ENCODE measurements at places on chromosomes 1 and 21.

GRCh38 chr1:207503950-207504349 lies 8.0 kb downstream of the CR1 start:
- no peak for DNase-seq

DNA sequence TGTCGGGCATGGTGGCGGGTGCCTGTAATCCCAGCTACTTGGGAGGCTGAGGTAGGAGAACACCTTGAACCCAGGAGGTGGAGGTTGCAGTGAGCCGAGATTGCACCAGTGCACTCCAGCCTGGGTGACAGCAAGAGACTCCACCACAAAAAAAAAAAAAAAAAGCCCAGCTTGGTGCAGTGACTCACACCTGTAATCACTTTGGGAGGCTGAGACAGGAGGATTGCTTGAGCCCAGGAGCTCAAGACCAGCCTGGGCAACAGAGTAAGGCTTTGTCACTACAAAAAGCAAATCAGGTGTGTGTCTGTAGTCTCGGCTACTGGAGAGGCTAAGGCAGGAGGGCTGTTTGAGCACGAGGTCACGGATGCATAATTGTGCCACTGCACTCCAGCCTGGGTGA lies 5.0 kb upstream of the H6PD start:
- DNase-seq = no peak

DNA sequence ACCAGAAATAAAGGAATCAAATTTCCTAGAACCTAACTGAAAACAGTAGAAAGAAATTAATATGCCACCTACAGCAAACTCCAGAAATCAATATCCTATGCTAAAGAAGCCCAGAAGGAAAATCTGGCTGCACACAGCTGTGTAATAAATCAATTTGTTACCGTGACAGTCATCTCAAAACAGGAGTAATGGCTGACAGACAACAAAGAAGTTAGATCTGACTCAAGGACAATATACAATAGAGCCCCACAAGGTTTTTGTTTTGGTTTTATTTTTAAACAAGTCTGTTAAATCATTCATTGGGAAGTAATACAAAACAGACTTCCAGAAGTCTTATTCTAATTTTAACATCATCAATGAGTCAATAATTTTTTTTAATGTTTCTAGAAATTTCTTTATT lies 168.4 kb downstream of the RERE start:
- no peak for DNase-seq

DNA sequence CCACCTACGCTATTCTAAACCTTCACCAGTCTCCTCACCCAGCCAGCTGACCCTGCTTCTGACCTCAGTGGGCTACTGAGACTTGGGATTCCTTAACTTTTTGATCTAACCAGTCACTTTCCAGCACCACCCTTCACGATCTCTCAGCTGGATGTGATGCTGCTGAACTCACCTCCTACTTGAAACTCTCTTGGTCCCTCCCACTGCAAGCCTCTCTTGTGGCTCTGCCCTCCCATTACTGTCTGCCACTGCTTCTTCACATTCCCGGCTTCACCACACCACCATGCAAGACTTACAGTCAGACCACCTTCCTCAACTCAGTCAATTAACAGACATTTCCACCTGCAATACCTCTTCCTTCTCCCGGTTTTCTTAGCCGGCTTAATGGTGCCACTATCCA lies 6.3 kb downstream of the TAF5L start:
- no peak for DNase-seq

GRCh38 chr1:79827446-79827845 lies 820.9 kb upstream of the ADGRL4 start:
- DNase-seq = no peak

Measured in activated T-helper 1 cell treated with Interleukin-2 at 50 U/mL for 16 hours (primary cell).